ENCODE measurements at places on chromosomes 2 and 18.

DNA sequence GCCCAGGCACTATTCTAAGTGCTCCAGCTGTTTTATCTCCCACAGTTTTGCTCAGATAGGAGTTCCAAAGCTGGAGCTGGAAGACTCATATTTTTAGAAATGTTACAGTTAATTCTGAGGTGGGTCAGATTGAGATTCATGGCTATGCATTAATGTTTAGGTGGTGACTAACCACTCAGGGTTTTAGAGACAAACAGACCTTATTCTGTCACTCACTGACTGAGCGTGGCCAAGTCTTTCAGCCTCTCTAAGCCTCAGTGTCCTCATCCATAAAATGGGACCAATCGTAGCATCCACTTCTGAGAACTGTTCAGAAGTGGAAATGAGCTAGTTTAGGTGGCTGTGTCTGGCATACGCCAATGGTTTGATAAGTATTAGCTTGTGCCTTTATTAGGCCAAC lies 4.3 kb upstream of the CASP8 start:
- no peaks in the 10 kb centered on the region for H3K27me3 ChIP-seq
- no peak for ATAC-seq
- H3K36me3 ChIP-seq: no peaks in the 10 kb centered on the region
- H3K4me1 ChIP-seq: peaks cover 43% of the 10 kb centered on the region
- no peak overlapping the region for H3K27ac ChIP-seq

DNA sequence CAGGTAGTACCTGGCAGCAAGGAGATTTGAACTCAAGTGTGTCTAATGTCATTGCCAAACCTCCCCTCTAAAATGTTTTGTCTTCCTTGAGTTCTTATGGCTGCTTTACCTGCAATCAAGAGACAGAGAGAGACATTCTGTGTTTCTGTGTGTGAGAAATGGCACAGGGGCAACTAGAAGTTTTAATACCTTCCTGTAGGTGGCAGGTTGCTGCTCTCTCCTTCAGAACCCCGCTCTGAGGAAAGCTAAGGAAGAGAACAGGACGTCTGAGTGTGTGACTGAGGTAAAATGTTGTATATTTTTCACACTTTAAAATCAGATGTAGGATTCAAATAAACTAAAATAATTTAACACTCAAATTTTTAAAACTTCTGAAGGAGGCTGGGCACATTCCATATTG lies 19.2 kb downstream of the DTNA start:
- peaks cover 41% of the 10 kb centered on the region for H3K4me1 ChIP-seq
- no peaks in the 10 kb centered on the region for H3K36me3 ChIP-seq
- peak overlapping the region; percentile 64 for H3K27ac ChIP-seq
- H3K27me3 ChIP-seq: no peaks in the 10 kb centered on the region

- H3K27ac ChIP-seq: no peak overlapping the region
- H3K4me1 ChIP-seq: no peaks in the 10 kb centered on the region
- no peak for ATAC-seq
These were observed 2.7 kb upstream of the SLC66A2 start for GRCh38 chr18:79953971-79954651.

DNA sequence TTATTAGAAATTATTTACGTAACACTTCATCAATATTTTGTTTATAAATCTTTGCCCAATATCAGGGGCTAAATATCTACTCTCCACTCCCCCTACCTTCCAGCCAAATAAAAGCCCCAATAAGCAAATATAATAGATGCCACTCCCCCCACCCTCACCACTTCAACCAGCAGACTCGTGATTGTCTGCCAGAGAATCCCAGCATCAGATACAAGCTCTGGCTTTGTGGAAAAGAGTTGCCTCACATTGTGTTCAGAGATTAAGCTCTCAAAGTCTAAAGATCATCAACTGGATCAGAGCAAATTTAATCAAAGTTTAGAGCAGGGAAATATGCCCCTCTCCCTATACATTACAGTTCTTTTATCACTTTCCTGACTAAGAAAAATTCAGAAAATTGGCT lies 39.5 kb downstream of the AOX1 start:
- no peak overlapping the region for H3K27ac ChIP-seq
- no peak overlapping the region for H3K4me3 ChIP-seq
- H3K27me3 ChIP-seq: no peaks in the 10 kb centered on the region
- no peaks in the 10 kb centered on the region for H3K4me1 ChIP-seq
- no peak for ATAC-seq

DNA sequence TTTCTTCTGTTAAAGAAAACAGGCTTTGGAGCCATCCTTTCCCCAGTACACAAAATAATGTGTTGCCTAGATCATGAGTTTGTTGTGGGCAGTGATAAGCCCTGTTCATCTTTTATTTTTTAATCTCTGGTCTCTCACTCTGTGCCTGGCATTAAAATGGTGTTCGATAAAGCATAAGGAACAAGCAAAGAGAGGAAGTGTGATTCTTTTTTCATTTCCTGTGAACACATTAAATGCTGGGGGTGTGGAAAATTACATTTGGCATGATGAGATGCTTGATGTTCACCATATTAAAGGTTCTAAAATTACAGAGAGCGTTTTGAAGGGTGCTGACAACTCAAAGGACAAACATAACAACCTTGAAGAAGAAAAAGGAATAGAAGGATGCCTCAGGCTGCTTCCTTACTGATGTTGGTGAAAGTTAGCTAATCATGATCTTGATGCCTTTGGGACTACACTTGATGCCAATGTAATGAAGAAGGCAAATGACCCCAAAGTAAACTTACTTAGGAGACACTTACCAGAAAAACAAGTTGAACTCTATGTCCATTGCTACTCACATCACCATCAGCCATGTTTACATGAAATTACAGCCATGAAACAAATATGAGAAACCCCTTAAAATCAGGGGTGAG lies 33.0 kb downstream of the TMEFF2 start:
- H3K36me3 ChIP-seq: no peaks in the 10 kb centered on the region
- no peak overlapping the region for H3K27ac ChIP-seq
- no peaks in the 10 kb centered on the region for H3K4me1 ChIP-seq
- H3K4me3 ChIP-seq: no peak overlapping the region
- no peaks in the 10 kb centered on the region for H3K27me3 ChIP-seq

- no peak overlapping the region for H3K4me3 ChIP-seq
- peaks cover 16% of the 10 kb centered on the region for H3K36me3 ChIP-seq
- ATAC-seq: no peak
- no peaks in the 10 kb centered on the region for H3K27me3 ChIP-seq
- H3K4me1 ChIP-seq: no peaks in the 10 kb centered on the region
- H3K27ac ChIP-seq: no peak overlapping the region
These were observed 41.4 kb downstream of the STEAP3 start for GRCh38 chr2:119264781-119265692.

DNA sequence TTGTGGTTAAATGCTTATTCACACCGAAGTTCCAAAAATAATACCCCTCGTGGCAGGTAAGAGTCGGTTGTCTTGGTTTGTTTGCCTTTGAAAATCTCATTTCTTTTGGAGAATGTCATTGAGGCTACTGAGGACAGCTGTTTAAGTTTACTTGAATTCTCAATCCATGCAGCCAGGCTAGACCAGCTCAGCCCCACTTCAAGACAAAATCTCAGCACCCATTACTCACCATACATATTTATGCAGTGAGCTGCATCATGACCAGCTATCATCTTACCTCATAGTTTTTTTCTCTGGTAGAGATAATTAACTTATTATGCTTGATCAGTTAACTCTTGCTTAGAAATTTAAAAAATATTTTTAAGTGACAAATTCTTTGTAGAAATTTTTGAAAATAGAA lies 115.9 kb downstream of the HAUS1 start:
- H3K27ac ChIP-seq: no peak overlapping the region
- no peak for ATAC-seq
- no peaks in the 10 kb centered on the region for H3K27me3 ChIP-seq
- H3K4me1 ChIP-seq: no peaks in the 10 kb centered on the region

DNA sequence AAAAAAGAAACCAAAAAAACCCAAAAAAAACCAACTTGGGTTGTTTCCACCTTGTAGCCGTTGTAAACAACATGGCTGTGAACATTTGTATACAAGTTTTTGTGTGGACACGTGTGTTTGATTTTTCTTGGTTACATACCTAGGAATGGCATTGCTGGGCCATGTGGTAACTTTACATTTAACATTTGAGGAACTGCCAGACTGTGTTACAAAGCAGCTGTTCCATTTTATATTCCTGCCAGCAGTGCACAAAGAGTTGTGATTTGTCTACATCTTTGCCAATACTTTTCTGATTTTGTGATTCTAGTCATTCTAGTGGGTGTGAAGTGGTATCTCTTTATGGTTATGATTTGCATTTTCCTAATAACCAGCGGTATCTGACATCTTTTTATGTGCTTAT lies 22.5 kb downstream of the LPIN1 start:
- no peaks in the 10 kb centered on the region for H3K27me3 ChIP-seq
- H3K4me3 ChIP-seq: no peak overlapping the region
- H3K27ac ChIP-seq: no peak overlapping the region
- ATAC-seq: no peak
- H3K4me1 ChIP-seq: no peaks in the 10 kb centered on the region

- no peak overlapping the region for H3K4me3 ChIP-seq
- no peak for ATAC-seq
- H3K36me3 ChIP-seq: no peaks in the 10 kb centered on the region
- H3K27ac ChIP-seq: no peak overlapping the region
These were observed 40.7 kb upstream of the ARHGAP25 start for GRCh38 chr2:68693951-68694350.

GRCh38 chr2:189593115-189593514 lies 12.5 kb upstream of the SLC40A1 start:
- H3K4me1 ChIP-seq: no peaks in the 10 kb centered on the region
- H3K36me3 ChIP-seq: no peaks in the 10 kb centered on the region
- ATAC-seq: no peak
- no peak overlapping the region for H3K27ac ChIP-seq
- H3K4me3 ChIP-seq: no peak overlapping the region

- no peak overlapping the region for H3K27ac ChIP-seq
- H3K4me3 ChIP-seq: no peak overlapping the region
- peaks cover 24% of the 10 kb centered on the region for H3K27me3 ChIP-seq
- H3K4me1 ChIP-seq: no peaks in the 10 kb centered on the region
- no peaks in the 10 kb centered on the region for H3K36me3 ChIP-seq
These were observed 4.2 kb upstream of the ALPP start for GRCh38 chr2:232374356-232374755.

DNA sequence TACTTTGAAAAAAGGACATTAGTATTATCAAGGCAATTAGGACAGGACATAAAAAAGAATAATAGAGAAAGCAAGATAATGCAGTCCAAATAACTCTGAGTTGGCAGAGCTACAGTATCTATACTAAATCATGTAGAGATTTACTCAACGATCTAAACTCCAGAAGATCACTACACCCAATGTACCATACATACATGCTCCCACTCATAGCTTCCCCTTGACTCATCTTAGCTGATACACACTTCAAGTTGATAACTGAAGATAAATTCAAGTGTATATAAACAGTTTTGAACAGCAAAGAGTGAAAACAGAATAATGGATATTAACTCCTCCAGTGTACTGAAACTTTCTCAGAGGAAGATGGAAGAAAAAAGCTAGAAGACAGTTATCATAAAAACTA lies 78.5 kb downstream of the SESTD1 start:
- no peak overlapping the region for H3K27ac ChIP-seq
- H3K4me1 ChIP-seq: no peaks in the 10 kb centered on the region
- peaks cover 15% of the 10 kb centered on the region for H3K36me3 ChIP-seq
- no peak for ATAC-seq
- no peak overlapping the region for H3K4me3 ChIP-seq
- H3K27me3 ChIP-seq: no peaks in the 10 kb centered on the region

DNA sequence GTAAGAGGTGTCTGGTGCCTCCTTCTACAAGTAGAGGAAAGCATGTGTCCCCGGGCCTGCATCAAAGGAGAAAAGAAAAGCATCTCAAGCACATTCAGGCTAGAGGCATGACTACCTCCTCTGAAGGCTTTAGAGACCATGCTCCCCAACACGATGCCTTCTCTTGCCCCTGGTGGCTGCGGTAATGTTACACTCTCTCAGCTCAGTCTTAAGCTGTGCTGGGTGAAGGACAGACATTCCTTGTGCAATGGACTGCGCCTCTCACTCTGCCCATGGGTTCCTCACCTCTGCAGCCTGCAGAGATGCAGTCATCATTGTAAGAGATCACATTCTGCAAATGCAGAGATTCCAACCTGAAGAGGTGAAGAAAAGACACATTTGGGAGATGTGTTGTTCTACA lies 148.2 kb upstream of the HNRNPA3 start:
- no peaks in the 10 kb centered on the region for H3K27me3 ChIP-seq
- no peak overlapping the region for H3K4me3 ChIP-seq
- no peaks in the 10 kb centered on the region for H3K36me3 ChIP-seq
- no peak overlapping the region for H3K27ac ChIP-seq
- no peaks in the 10 kb centered on the region for H3K4me1 ChIP-seq

All from gastroesophageal sphincter (tissue), 4 donors.